Stimulated activated CD4-positive, alpha-beta T cell treated with anti-CD3 and anti-CD28 coated beads, Interleukin-12 subunit alpha, Interleukin-12 subunit beta, amount 100 ng/mL, for 4 hours (primary cell): ENCODE measurements at places on chromosomes 4 and X.

- no peak for DNase-seq
These were observed 25.4 kb upstream of the SLAIN2 start for GRCh38 chr4:48315728-48316630.

DNA sequence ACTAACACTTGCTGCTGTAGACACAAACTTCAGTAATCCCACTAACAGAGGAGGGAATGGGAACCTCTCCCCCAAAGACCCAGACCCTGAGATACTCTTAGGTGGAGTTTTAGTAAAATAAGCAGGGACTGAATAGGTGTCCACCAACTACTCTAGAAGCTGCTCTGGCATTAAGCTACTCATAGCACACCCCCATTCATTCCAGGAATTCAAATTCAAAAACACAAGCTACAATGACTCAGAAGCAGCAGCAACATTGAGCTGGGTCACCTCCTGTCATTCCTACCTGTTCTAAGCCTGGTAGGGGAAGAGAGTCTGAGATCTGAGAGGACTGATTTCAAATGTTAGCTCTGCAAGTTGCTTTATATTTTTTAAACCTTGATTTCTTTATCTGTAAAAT lies 135.4 kb upstream of the FRMPD4 start:
- no peak for DNase-seq

DNA sequence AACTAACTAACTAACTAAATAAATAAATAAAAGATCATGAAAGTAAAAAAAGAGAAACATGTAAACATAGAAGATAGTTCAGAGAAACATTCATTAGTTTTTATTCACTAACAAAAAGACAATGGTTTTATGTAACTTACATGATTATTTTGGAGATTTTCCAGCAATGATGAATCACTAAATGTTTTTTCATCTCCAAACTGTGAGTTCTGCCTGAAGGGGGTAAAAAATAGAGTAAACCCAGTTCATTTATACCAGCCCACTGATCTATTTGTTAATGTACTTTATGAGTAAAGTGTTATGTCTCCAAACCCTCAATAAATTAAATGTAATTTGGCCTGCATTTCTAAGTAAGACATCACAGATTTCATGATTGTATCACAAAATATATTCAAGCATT lies 101.1 kb downstream of the ATP8A1 start:
- no peak for DNase-seq

DNA sequence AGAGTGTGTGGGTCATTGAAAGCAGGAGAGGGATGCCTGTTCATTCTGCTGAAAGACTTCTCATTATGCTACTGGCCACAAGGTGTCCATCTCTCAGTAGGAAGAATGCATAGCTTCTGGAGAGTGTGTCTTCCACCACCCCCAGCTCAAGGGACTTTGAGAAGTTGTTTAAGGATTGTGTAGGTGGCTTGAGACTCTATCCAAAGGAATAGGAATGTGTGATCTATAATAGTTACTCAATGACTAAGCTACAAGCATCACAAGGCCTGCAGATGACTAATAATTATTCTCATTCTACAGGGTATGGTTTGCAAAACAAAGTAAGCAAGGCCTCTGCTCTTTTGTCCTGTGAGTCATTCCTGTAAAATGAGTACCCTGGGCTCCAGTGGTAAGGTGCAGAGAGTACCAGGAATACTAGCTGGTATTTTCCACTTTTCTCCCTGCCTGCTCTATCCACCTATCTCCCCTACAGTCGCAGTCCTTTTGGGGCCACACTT lies 279.8 kb upstream of the BOD1L1 start:
- DNase-seq = no peak

GRCh38 chr4:120317713-120318112 lies 251.1 kb upstream of the MAD2L1 start:
- no peak for DNase-seq

DNA sequence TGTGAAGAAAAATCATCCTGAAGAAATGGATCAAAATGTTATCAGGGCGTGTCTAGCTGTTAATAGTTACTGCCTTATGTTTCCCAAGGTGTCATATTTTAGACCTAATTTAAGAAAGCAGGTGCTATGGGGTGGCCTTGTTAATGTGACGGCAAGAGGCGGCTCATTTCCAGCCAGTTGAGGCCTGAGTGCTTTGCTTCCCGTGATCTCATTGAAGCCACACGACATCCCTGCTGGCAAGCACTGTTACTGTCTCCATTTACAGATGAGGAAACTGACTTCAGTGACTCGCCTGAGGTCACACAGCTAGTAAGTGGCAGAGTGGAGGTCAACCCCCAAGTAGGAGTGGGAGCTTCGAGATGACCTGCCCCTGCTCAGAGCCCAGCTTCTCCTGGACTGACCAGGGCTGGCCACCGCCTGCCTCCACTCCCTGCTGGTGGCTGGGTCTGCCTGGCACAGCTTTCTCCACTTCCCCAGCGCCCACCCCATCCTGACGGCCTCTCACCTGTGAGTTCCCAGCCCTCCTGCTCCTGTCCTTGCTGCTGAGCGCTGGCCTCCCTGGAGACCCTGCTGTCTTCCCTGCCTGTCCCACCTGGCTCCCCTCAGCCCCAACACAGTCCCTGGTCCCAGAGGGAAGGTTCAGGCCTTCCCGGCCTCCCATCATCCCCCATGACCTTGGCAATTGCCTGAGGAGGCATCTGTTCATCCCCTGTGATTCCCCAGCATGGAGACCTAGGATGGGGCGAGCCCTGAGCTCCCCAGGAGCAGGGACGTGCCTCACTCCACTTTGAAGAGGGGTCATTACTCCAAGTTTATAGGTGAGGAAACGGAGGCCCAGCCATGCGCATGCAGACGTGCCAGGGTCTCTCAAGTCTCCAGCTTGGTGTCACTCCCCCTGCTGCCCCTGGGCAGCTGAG lies 47.7 kb upstream of the SORCS2 start:
- DNase-seq = no peak

- DNase-seq = no peak
These were observed 94.4 kb downstream of the NPNT start for GRCh38 chr4:105989485-105990242.

DNA sequence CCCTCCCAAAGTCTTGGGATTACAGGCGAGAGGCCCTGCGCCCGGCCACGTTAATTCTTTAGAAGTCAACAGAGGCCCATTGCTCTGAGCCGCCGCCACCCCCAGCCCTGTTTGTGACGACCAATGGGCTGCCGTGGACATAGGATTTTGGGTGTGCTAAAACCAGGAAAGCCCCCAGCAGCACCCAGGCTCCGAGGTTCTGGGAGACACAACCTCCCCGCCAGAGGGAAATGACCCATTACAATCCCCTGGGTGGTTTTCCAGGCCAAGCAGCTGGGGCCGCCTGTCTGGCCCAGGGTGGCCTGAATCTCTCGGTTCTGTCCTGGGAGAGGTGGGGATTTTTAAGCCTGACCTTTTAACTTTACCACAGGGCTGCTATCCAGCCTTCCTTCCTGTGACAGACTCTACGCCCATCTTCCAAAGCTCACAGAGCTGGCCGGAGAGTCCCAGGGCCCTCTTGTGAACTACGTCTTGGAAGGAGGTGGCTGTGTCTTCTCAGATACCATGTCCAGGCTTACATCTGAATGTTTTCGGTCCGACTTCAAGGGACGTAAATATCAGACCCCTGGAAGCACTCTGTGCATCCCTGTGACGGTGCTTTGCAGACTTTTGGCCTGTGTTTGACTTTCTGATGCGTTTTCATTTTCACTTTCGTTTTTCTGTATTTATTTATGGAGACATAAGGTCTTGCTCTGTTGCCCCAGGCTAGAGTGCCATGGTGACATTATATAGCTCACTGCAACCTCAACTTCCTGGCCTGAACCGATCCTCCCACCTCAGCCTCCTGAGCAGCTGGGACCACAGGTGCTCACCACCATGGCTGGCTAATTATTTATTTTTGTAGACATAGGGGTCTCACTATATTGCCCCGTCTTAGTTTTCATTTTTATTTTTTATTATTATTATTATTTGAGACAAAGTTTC lies 36.0 kb downstream of the P2RY8 start:
- no peak for DNase-seq

DNA sequence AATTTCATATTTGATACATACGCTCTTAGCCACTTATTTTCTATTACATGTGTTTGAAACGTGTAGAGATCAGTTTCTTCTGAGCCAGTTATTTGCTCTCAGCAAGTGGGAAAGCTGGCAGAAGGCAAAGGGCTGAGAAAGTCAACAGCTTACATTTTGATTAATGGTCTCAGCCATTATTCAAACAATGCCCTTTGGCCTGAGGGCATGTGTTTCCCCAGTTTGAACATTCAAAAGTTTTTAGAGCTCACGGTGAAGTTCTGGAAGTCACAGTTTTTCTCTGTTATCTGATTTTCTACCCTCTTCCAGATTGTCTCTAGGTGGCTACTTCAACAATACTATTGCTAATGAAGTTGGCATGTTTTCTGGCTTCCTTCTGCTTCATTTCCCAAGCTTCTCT lies 591.8 kb upstream of the CPEB2 start:
- DNase-seq = no peak

GRCh38 chr4:139524062-139524631 lies 31.9 kb downstream of the SETD7 start:
- no peak for DNase-seq

DNA sequence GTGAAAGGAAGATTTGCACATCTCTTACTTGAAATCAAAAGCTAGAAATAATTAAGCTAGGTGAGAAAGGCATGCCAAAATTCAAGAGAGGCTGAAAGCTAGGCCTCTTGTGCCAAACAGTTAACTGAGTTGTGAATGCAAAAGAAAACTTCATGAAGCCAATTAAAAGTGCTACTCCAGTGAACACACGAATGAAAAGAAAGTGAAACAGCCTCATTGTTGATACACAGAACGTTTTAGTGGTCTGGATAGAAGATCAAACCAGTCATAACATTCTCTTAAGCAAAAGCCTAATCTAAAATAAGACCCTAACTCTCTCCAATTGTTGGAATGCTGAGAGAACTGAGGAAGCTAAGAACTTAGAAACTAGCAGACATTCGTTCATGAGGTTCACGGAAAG lies 122.3 kb downstream of the UNC5C start:
- DNase-seq = no peak

DNA sequence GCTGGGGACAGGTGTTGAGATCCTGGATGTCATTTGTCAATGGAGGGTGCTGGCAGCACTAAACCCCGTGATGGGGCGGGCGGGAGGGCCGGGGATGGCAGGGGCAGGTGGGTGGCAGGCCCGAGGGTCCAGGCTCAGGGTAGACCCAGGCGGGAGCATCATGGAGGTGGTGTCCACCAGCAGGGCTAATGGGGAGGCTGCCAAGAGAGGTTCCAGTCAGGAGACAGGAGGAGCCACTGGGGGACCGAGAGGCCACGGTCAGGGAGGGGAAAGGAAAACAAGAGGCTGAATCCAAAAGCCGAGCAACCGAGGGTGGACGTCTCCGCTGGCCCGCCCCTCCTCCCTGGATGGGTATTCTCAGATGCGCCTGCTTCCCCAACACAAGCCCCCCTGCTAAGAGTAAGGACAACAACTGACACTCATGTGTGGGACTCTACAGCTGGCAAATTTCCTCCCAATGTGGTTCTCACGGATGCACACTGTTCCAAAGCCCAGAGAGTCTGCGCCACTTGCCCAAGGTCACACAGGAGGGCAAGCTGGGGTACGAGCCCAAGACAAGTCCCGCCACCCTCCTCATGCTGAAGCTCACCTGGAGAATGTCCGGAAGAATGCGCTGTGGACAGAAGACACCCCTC lies 132.0 kb downstream of the CPZ start:
- no peak for DNase-seq

- DNase-seq = no peak
These were observed 68.3 kb downstream of the CRMP1 start for GRCh38 chr4:5824635-5825034.

GRCh38 chr4:183533698-183534097 lies 28.8 kb downstream of the ING2 start:
- DNase-seq = no peak

- DNase-seq = no peak
These were observed 97.8 kb downstream of the TLL1 start for GRCh38 chr4:165970703-165971420.

GRCh38 chrX:153925387-153925738 lies 701 bp downstream of the ARHGAP4 start:
- no peak for DNase-seq

DNA sequence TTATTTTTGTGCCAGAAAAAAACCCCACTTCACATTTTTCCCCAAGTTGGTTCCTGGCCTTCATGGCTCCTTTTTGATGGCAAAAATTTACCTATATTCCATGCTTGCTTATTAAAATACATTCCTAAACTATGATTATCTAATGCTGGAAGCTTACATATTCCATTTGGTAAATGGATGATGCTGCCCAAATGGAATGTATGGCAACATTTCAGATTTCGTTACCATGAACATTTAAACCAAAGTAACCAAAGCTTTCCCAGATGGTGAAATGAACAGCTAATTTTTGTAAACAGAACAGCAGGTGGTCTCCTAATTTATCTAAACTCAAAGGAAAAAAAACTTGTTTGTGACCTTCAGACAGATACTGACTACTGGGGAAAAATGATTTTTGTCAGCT lies 110.8 kb upstream of the TEX13A start:
- DNase-seq = no peak
